Frontal cortex (tissue), 4 donors: ENCODE measurements at places on chromosomes 1 and 21. TPM values are rescaled to one million over a fixed set of nuclear protein-coding genes. Genes with fewer than 3 reads are reported as not detected.
A peak's percentile ranks its signal among the peaks of the same experiment; 100 is the strongest.

The SPRR2G gene
- total RNA-seq = not detected

The CNTN2 gene
- total RNA-seq = 17.5 TPM

The TP73 gene
- 0.41 TPM for total RNA-seq

The ADGRL2 gene
- total RNA-seq = 120 TPM

The KPRP gene
- not detected for total RNA-seq

The C1orf94 gene
- under 0.01 TPM for total RNA-seq

The HMGCS2 gene
- total RNA-seq = not detected

DNA sequence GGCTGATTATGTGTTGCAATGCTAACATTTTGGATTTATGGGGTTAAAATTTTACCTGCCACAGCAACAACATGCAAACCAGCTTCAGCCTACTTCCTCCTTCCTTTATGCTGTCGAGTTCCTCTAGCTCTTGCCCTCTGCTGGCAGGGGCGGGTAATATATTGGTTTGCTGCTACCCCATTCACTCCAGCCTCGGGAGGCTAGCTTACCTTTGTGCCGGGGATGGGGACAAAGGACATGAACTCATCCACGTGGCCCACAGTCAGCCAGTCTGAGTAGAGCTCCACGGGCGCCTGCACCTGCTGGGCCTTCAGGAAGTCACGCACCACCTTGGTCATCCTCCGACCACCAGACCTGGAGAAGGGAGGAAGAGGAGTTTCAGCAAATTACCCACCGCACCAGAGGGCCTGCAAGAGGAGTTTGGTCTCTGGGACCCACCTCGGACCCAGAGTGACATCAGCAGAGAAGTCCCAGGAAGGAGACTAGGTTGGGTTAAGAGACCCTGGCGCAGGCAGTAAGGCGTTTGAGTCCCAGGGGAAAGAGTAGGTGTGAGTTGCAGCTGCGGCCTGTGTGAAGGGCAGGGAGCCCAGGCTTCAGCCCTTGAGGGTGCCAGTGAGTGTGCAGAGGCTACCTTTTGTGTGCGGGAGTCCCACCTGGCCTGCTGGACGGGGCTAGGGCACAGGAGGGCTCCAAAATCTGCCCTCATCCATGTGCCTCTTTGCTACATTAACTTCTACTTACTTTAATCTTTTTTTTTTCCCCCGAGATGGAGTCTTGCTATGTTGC is 21.8 kb upstream of the SDHB start:
- DNase-seq = no peak

- peak; percentile 68 for DNase-seq
Observed at GRCh38 chr1:110203021-110203661, 7.0 kb upstream of the KCNC4 start.

GRCh38 chr21:45802956-45803617 is 159.6 kb downstream of the PCBP3 start:
- no peak for DNase-seq

GRCh38 chr1:239951511-239952140 is 140.1 kb upstream of the FMN2 start:
- peak; percentile 60 for DNase-seq

DNA sequence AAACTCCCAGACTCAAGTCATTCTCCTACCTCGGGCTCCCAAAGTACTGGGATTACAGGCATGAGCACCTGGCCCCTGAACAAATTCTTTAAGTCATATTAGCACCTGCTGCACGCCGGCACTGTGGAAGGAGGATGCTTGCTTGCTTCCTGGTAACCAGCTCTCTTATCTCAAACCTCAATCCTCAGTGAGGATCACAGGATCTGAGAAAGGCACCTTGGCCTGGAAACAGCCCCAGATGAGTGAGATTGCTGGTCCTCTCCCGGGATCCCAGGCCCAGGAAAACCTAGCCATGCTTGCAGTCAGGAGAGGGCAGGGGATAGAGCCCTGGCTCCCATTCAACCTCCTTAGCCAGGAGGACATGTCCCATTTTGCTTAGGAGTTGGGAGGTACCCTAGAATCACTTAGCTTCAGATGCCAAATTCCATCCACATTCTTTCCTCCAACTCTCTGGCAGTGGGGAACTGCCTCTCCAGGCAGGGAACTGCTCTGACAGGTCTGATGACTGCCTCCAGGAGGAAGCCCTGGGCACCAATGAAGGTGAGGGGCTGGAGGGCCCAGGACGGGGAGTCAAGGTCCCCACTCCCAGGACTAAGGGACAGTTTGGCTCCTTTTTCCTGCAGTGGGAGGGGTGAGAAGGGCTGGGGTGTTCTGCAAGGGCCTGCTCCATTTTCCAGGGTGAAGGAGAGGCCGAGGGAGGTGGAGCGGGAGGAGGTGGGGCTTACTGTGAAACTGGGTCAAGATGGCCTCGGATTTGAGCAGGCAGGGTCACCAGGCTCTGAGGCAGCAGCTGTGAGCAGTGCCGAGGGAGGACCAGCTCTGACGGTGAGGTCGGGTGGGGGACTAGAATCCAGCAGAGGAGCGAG is 9.5 kb downstream of the GPR37L1 start:
- peak; percentile 62 for DNase-seq

DNA sequence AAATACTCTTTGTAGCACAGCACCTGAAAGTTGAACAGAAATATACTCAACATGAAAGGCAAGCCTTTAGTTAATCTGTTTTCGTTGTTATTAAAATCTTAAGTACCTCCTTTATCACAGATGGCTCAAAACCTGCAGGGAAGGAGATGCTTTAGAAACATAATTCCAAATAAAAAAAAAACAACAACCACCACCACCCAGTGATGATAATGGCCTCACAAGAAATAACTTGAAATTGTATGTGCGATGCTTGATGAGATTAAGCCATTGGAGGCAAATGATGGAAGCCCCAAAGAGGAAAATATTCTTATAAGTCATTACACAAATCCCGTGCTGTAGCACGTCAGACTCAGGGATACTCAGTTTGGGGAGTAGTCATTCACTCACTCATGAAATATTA is 24.9 kb upstream of the ZBTB40 start:
- no peak for DNase-seq

DNA sequence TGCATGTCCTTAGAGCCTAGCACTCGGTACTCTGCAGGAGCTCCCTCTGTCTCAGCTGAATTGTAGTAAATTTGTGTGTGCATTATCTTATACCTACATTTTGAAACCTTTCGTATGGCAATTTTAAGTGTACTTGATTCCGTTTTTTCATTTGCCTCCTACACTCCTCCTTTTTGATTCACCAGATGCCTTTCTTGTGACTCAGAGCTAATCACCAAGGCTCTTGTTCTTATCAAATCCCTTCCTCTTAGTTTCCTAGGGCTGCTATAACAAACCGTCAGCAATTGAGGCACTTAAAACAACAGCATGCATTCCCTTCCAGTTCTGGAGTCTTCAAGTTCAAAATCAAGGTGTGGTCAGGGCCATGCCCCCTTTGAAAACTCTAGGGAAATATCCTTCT is 261.0 kb downstream of the ASTN1 start:
- DNase-seq = no peak

- no peak for DNase-seq
Observed at GRCh38 chr1:154599658-154600057, 8.3 kb downstream of the ADAR start.

DNA sequence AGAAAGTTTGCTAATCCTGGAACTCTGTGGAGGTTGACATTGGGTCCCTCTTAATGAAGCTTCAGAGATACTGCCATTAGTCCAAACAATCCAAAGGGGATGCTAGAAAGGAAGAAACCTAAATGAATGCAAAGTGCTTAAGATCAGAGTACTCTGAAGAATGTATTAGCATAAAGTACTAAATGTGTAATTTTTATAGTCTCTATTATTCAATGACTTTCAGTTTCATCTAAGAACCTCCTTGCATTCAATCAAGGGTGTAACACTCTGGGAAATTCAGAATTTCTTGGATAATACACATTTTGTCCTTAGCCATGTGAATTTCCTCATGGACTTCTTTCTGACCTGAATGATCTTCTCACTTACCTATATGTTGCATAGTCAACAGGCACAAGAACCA is 1078.5 kb upstream of the ADGRL4 start:
- DNase-seq = no peak

- no peak for DNase-seq
Observed at GRCh38 chr1:82366689-82367088, 566.0 kb downstream of the ADGRL2 start.

DNA sequence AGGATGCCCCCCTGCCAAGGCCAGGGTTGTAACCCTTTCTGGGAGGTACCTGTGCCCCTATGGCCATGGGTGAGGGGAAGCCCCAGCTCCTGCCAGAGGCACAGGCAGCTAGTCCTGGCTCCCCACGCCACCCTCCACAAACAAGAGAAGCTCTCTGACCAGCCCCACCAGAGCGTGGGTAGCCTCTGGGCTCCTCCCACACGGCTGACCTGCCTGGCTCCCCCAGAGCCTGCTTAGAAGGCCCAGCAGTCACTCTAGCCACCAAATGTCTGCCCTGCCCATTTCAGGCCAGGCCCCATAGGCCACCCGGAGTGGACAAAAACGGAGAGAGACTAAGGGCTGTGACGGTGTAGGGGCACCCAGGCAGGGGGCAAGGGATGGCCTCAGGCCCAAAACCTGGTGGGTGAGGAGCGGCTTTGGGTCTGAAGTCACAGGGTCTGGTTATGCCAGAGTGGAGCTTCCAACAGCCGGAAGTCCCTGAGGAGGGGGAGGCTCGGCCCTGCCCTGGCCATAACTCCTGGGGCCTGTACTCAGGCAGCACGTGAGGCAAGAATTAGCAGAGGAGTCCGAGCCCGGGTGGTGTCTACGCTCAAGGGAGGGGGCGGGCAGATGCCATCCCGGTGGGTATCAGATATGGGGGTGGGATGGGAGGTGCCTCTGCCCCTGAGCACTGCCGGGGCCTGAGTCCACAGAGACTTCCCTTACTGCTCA is 155.4 kb downstream of the CASZ1 start:
- DNase-seq = no peak

GRCh38 chr21:16587681-16588375 is 858.0 kb downstream of the USP25 start:
- no peak for DNase-seq

DNA sequence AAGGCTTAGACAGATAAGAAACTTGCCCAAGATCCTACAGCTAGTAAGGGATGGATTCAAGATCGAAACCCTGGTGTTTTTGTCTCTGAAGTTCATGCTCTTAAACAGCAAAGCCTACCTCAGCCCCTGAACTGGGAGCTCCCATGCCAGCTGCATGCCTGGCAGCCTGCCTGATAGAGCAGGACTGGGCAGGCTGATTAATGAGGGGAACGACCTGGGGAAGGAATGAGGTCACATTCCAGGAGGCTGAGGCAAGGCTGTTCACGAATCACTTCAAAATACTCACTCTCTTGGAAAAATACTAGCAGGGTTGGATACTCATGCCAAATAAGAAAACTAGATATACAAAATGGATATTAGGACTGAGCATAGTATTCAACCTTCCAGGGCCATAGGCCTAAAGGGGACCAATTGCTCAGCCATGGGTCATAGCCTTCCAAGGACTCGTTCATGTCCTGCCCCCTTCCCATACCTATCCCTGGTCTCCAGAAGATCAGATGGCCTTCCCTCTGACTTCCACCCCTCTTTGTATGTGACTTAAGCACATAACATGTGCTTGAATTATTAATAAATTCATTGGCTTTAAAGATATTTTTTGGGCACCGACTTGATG is 15.6 kb upstream of the TACSTD2 start:
- no peak for DNase-seq

- DNase-seq = no peak
Observed at GRCh38 chr1:223000632-223001031, 142.4 kb downstream of the TLR5 start.

DNA sequence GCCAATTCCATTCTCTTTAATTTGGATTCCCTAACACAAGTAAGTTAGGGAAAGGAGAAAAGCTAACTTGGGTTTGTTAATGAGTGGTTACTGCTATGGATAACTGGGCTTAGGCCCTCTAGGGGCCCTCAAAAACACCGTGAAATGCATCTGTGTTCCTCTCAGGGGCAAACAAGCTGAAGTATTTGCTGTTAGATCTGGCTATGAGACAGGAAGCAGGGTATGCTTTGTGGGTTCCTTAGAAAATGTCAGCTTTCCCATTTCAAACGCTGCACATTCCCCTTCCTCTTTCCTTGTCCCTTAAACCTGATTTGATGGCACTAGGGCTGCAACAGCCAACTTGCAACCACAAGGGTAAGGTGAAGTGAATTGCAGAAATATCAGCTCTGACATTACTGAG is 5.7 kb upstream of the CAP1 start:
- DNase-seq = no peak

DNA sequence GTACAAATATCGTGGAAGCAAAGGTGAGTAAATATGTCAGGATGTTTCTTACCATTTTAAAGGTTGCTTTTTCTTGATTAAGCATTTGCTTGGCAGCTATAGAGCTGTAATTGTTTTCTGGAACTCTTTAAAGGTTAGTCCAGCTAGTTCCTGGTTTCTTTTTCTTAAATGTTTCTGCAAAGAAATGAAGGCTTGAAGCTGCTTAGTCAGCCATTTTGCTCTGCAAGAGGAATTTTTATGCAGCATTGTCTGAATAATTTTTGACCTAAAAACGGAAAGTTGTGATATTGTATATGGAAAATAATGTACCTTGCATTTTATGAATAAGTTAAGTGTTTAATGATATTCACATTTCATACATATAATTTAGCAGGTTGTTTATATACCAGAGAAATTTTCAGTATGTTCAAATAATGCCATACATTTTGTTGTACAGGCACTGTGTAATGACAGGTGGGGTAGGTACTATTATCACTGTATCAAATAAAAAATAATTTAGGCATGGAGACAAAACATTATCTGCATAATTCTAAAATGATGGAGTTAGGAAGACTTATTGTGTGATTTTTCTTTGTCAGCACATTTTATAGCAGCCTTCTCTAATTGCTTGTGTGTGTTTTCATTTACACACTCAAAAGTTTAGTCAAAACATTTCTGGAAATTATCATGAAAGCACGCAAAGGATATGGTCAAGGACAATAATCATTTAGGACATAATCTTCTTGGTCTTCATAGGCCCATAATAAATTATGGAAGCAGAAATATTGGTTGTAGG is 624.4 kb downstream of the NCAM2 start:
- DNase-seq = no peak

GRCh38 chr1:178986204-178986603 is 39.5 kb upstream of the FAM20B start:
- no peak for DNase-seq

DNA sequence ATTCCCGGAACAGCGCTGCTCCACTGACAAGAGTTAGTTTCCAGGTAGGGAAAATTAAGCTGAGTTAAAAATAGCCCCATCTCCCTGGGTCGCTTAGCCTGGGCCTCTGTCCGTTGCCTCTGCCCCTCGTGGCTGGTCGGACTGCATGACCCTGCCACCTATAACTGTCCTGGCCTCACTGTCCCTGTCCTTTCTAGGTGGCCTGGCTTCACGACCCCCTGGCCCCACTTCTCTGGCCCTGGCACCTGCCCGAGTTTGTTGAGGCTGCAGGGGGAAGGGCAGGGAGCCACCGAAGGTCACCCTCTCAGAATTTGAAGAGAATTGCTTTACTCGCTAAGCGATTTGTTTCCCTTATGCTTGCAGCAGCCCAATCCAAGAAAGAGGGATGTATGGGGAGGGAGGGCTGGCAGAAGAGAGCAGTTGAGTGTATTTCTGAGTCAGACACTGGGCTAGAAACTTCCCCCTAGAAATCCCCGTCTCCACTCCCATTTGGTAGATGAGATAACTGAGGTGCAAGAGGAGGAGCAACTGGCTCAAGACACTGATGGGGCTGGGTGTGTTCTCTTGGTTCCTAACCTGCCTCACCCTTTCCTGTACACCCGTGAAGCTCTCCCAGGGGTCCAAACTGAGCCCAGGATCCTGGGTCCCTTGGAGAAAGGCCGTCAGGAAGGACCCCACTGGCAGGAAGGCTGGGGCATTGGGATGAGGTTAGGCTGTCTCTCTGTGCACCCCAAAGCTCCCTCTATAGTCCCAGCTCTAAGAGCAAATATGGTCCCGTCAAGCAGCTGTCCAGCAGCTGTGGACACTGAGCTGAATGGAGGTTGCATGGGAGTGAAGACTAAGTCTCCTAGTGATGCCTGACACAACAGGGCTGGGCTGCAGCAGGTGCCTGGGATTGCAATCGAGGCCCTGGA is 2.9 kb upstream of the EDN2 start:
- DNase-seq = no peak
